Natural killer cell (primary cell): ENCODE measurements at places on chromosomes 1 and 21.
A peak's percentile ranks its signal among the peaks of the same experiment; 100 is the strongest.

GRCh38 chr21:16571594-16571993 lies 841.8 kb downstream of the USP25 start:
- H3K4me1 ChIP-seq: no peaks in the 10 kb centered on the region
- H3K4me3 ChIP-seq: no peak overlapping the region
- H3K27ac ChIP-seq: no peak overlapping the region
- no peaks in the 10 kb centered on the region for H3K27me3 ChIP-seq
- no peaks in the 10 kb centered on the region for H3K36me3 ChIP-seq

DNA sequence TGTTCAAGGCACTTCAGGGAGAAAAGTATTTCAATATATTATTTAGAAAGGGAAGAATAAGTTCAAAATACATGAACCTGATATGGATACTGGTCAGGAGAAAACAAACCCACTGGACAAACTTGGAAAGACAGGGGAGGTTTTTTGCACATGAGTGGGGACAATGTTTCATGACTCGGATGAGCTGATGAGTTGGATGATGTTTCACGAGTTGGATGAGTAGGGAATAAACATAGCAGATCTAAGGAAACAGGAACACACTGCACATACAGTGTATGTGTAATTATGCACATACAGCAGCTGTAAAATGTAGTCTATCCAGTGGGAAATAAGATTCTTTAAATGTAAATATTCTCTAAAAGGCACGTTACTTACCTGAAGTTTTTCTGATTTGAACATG lies 682.9 kb upstream of the ADAMTS5 start:
- H3K4me3 ChIP-seq: no peak overlapping the region
- H3K36me3 ChIP-seq: no peaks in the 10 kb centered on the region
- H3K27ac ChIP-seq: no peak overlapping the region
- H3K27me3 ChIP-seq: no peaks in the 10 kb centered on the region
- no peaks in the 10 kb centered on the region for H3K4me1 ChIP-seq
- DNase-seq: no peak

- no peak overlapping the region for H3K4me3 ChIP-seq
- H3K27ac ChIP-seq: no peak overlapping the region
- no peak for DNase-seq
Observed at GRCh38 chr1:53572065-53572814, 113.0 kb downstream of the DMRTB1 start.

GRCh38 chr1:61174060-61174795 lies 91.9 kb downstream of the NFIA start:
- H3K36me3 ChIP-seq: no peaks in the 10 kb centered on the region
- no peaks in the 10 kb centered on the region for H3K27me3 ChIP-seq
- DNase-seq: no peak
- no peak overlapping the region for H3K27ac ChIP-seq

DNA sequence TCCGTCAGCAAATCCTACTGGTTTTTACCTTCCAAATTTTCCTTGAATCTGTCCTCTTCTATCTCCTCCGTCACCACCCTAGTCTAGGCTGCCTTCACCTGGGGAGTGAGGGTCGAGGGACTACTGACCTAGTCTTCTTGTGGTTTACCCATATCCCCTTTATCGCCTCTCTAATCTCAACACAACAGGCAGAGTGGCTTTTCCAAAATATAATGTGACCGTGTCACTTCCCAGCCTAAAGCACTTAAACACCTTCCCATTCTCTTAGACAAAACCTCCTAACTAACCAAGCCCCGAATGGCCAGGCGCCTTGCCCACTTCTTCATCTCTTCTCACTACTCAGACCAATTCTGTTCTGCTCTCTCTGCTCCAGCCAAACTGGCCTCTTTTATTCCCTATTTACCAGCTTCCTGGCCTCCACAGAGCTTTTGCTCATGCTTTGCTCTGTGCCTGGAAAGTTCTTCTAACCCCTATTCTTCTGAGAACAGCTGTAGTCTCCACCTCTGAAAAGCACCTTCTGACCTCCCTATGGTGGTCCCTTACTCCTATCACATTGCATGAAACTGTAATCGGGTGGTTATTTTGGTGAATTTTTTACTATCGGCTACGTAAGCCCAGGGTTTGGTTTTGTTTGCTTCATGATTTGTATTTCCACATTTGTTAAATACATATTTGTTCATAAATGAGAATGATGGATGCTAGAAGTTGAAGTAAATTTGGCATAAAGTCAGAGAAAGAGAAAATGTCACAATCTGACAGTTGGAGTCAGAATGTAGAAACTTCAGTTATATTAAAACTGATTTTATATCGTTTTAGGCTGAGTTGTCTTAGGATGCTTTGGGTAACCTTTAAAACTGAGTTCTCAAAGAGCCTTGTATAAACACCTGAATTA lies 1.2 kb upstream of the NBPF1 start:
- no peak overlapping the region for H3K27ac ChIP-seq
- H3K4me3 ChIP-seq: no peak overlapping the region
- no peak for DNase-seq
- H3K36me3 ChIP-seq: peaks cover 8% of the 10 kb centered on the region

GRCh38 chr1:198167436-198167934 lies 10.7 kb downstream of the NEK7 start:
- H3K4me1 ChIP-seq: peaks cover 50% of the 10 kb centered on the region
- no peaks in the 10 kb centered on the region for H3K36me3 ChIP-seq
- peak overlapping the region; percentile 81 for H3K27ac ChIP-seq
- no peaks in the 10 kb centered on the region for H3K27me3 ChIP-seq

- H3K4me3 ChIP-seq: no peak overlapping the region
- no peak for DNase-seq
- H3K36me3 ChIP-seq: peaks cover 10% of the 10 kb centered on the region
- H3K27ac ChIP-seq: no peak overlapping the region
- no peaks in the 10 kb centered on the region for H3K27me3 ChIP-seq
Observed at GRCh38 chr21:25717491-25718147, 17.1 kb downstream of the ATP5PF start.

- no peak overlapping the region for H3K4me3 ChIP-seq
- no peak for DNase-seq
- no peaks in the 10 kb centered on the region for H3K4me1 ChIP-seq
- H3K27ac ChIP-seq: no peak overlapping the region
Observed at GRCh38 chr1:116902723-116903383, 6.9 kb upstream of the PTGFRN start.

- peaks cover 2% of the 10 kb centered on the region for H3K4me1 ChIP-seq
- no peak overlapping the region for H3K4me3 ChIP-seq
- no peaks in the 10 kb centered on the region for H3K27me3 ChIP-seq
- no peak overlapping the region for H3K27ac ChIP-seq
Observed at GRCh38 chr1:72366466-72366865, 84.1 kb upstream of the NEGR1 start.

DNA sequence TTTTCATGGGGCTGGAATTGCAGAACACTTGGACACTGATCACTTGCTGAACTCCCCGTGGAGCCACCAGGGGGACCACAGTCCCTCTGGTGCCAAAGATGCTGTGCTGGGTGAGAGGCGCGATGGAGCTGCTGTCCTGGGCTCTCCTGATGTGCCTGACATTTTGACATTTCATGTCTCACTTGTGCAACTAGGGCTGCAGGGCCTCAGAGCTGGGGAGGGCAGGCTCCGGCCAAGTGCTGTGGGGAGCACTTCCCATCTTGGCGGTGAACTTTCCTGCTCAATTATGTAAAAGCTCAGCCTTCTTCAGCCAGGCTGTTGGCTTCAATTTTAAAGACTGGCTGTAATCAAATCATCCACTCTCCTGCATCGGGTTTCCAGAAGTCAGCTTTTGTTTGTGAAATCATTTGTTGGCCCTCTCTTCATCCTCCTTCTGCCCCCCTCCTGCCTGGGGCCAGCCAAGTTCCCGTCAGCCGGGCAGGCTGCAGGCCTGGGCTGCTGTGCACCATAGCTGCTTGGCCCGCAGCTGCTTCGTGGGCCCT lies 36.8 kb downstream of the KCNAB2 start:
- no peak overlapping the region for H3K27ac ChIP-seq
- peaks cover 58% of the 10 kb centered on the region for H3K36me3 ChIP-seq
- H3K4me1 ChIP-seq: no peaks in the 10 kb centered on the region
- no peak for DNase-seq

GRCh38 chr21:44405948-44406872 lies 49.1 kb upstream of the LRRC3 start:
- DNase-seq: no peak
- H3K4me1 ChIP-seq: no peaks in the 10 kb centered on the region
- no peaks in the 10 kb centered on the region for H3K27me3 ChIP-seq
- no peak overlapping the region for H3K27ac ChIP-seq

GRCh38 chr1:75423136-75423535 lies 187.8 kb downstream of the SLC44A5 start:
- no peaks in the 10 kb centered on the region for H3K4me1 ChIP-seq
- no peak overlapping the region for H3K27ac ChIP-seq
- H3K36me3 ChIP-seq: no peaks in the 10 kb centered on the region

- H3K27me3 ChIP-seq: no peaks in the 10 kb centered on the region
- H3K4me1 ChIP-seq: peaks cover 63% of the 10 kb centered on the region
- H3K36me3 ChIP-seq: peaks cover 32% of the 10 kb centered on the region
- H3K27ac ChIP-seq: no peak overlapping the region
Observed at GRCh38 chr1:40050863-40051262, 10.3 kb downstream of the CAP1 start.

DNA sequence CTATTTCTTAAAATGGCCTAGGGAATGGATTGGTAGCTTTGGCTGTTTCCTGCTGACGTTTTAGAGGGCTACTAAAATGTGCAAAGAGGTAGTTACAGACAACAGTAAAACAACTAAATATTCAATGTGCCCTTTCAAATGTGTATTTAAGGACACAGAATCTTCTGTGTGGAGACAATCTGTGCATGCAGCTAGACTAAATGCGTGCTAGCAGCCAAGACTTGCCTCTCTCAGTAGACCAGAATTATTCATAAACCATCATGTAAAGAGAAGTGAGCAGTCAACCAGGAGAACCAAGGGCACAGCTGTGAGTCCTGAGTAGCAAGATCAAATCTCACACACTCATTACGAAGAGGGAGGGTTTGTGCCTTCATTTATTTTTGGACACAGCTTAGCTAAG lies 160.2 kb upstream of the GREM2 start:
- H3K27ac ChIP-seq: no peak overlapping the region
- no peaks in the 10 kb centered on the region for H3K36me3 ChIP-seq

DNA sequence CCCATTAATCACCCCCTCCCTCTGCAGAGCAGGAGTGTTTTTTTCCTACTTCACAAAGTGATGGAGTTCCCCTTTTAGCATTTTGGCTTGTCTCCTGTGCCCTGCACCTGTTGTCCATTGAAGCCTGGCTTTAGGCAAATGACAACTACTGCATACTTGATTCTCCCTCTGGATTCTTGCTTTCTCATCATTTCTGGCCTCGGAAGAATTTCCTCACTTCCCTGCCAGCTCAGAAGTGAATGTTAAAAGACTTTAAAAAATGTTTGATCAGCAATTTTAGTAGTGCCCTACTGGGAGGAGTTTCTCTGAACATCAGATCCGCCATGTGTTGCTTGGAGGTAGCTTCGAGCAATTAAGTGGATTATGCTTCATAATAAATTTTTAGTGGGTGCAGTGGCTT lies 28.1 kb downstream of the RCOR3 start:
- H3K36me3 ChIP-seq: peaks cover 57% of the 10 kb centered on the region
- no peak for DNase-seq
- H3K4me1 ChIP-seq: no peaks in the 10 kb centered on the region
- no peaks in the 10 kb centered on the region for H3K27me3 ChIP-seq

DNA sequence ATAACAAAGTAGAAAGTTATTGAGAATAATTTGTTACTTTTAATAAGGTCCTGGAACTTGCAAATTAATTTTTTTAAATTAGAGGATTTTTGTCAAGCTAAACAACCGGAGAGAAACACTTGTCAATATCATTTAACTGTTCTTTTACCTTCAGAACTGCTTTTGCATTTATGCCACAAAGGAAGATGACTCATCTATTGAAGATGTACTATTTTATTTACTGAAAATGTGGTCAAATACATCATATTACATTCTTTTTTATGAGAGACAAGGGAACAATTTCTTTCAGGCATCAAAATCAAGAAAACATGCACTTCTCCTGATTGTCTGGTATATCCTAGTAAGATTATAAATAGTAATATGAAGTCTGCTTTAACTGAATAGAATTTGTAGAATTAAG lies 558.2 kb upstream of the PRMT6 start:
- no peak overlapping the region for H3K4me3 ChIP-seq
- H3K27me3 ChIP-seq: no peaks in the 10 kb centered on the region
- H3K4me1 ChIP-seq: no peaks in the 10 kb centered on the region
- H3K27ac ChIP-seq: no peak overlapping the region

GRCh38 chr1:221837896-221838295 lies 96.0 kb upstream of the DUSP10 start:
- no peaks in the 10 kb centered on the region for H3K36me3 ChIP-seq
- H3K4me3 ChIP-seq: no peak overlapping the region
- peak overlapping the region; percentile 55 for H3K27ac ChIP-seq
- H3K4me1 ChIP-seq: peaks cover 28% of the 10 kb centered on the region
- DNase-seq: peak; percentile 40
- H3K27me3 ChIP-seq: no peaks in the 10 kb centered on the region

- H3K4me3 ChIP-seq: peak overlapping the region; percentile 24
- H3K27me3 ChIP-seq: no peaks in the 10 kb centered on the region
- peaks cover 8% of the 10 kb centered on the region for H3K4me1 ChIP-seq
- no peaks in the 10 kb centered on the region for H3K36me3 ChIP-seq
Observed at GRCh38 chr1:241551759-241552638, 19.8 kb downstream of the KMO start.

- H3K27ac ChIP-seq: no peak overlapping the region
- DNase-seq: no peak
- H3K36me3 ChIP-seq: no peaks in the 10 kb centered on the region
- no peaks in the 10 kb centered on the region for H3K4me1 ChIP-seq
- no peaks in the 10 kb centered on the region for H3K27me3 ChIP-seq
Observed at GRCh38 chr1:181469829-181470228, 13.5 kb upstream of the CACNA1E start.

GRCh38 chr1:30446508-30446907 lies 276.9 kb downstream of the MATN1 start:
- H3K36me3 ChIP-seq: no peaks in the 10 kb centered on the region
- no peaks in the 10 kb centered on the region for H3K4me1 ChIP-seq
- no peak overlapping the region for H3K27ac ChIP-seq
- DNase-seq: no peak
- H3K4me3 ChIP-seq: no peak overlapping the region

DNA sequence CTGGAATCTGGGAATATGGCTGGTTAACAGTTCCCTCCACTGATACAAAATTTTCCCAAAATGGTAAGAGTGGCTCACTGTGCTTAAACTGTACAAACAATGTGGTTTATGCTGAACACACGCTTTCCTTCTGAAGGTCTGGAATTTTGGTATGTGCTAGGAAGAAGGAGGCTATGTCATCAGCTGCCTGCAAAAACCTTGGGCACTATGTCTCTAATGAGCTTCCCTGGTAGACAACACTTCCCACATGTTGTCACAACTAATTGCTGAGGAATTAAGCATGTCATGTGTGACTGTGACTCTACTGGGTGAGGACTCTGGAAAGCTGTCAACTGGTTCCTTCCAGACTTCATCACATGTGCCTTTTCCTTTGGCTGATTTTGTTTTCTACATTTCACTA lies 29.2 kb downstream of the IPP start:
- H3K4me3 ChIP-seq: no peak overlapping the region
- H3K27ac ChIP-seq: no peak overlapping the region
- H3K27me3 ChIP-seq: no peaks in the 10 kb centered on the region
- H3K36me3 ChIP-seq: peaks cover 5% of the 10 kb centered on the region
- no peak for DNase-seq
- no peaks in the 10 kb centered on the region for H3K4me1 ChIP-seq

- H3K4me3 ChIP-seq: peak overlapping the region; percentile 26
- peaks cover 37% of the 10 kb centered on the region for H3K4me1 ChIP-seq
- no peaks in the 10 kb centered on the region for H3K27me3 ChIP-seq
- peaks cover 5% of the 10 kb centered on the region for H3K36me3 ChIP-seq
- peak overlapping the region; percentile 10 for H3K27ac ChIP-seq
Observed at GRCh38 chr1:155070721-155071569, 7.4 kb downstream of the EFNA4 start.

GRCh38 chr1:39183503-39184353 lies 20.8 kb upstream of the MACF1 start:
- H3K4me3 ChIP-seq: no peak overlapping the region
- DNase-seq: peak; percentile 53
- peaks cover 9% of the 10 kb centered on the region for H3K4me1 ChIP-seq
